ENCODE measurements at places on chromosomes 6 and 20.

- no peak for DNase-seq
Observed at GRCh38 chr6:1911474-1911873, 301.8 kb downstream of the FOXC1 start.

DNA sequence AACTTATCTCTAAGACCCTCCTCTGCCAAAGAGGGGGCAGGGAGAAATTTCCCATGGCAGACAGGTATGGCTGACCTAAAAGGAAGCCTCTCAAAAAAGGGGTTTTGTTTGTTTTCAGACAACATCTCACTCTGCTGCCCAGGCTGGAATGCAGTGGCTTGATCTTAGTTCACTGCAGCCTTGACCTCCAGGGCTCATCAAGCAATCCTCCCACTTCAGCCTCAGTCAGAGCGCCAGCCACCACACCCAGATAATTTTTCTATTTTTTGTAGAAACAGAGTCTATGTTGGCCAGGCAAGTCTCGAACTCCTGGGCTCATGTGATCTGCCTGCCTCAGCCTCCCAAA lies 3.8 kb downstream of the EZR start:
- DNase-seq = no peak

DNA sequence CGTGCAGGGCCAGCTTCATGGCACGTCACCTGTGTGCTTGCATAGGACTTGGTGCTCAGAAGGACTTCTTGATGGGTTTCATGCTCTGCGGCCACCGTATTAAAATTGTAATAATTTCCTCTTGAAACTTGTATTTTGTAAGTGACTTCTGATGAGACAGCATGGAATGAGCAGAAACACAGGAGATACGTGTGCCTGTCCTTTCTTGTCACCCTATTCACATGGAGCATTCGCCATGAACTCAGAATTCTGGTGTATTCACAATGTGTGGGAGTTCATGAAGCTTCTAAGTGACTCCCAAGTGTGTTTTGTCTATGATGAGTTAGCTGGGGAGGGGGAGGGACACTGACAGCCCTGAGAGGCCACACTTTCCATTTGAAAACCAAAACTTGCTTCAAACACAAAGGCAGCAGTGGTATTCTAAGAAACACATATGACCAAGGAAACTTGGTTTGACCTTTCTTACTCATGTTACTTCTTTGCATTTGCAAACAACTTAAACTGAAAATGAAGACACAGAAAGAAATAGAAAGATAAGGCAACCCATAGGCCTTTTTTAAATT lies 92.1 kb upstream of the NEDD9 start:
- DNase-seq = peak; percentile 9

- DNase-seq = no peak
Observed at GRCh38 chr20:10550204-10551118, 115.4 kb downstream of the SLX4IP start.

DNA sequence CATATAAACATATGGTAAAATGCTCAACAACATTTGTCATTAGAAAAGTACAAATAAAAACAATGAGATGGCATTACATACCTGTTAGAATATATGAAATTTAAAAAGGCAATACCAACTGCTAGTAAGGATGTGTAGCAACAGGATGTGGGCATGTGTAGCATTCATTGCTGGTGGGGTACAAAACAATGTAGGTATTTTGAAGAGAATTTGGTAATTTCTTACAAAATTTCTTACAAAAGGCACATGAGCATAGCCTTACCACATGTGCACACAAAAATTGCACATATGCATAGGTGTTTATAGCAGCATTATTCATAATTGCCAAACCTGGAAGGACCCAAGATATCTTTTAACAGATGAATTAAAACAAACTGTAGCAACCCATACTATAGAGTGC lies 1355.1 kb upstream of the CITED2 start:
- DNase-seq = no peak

- DNase-seq = no peak
Observed at GRCh38 chr20:48724891-48725554, 102.8 kb downstream of the PREX1 start.

DNA sequence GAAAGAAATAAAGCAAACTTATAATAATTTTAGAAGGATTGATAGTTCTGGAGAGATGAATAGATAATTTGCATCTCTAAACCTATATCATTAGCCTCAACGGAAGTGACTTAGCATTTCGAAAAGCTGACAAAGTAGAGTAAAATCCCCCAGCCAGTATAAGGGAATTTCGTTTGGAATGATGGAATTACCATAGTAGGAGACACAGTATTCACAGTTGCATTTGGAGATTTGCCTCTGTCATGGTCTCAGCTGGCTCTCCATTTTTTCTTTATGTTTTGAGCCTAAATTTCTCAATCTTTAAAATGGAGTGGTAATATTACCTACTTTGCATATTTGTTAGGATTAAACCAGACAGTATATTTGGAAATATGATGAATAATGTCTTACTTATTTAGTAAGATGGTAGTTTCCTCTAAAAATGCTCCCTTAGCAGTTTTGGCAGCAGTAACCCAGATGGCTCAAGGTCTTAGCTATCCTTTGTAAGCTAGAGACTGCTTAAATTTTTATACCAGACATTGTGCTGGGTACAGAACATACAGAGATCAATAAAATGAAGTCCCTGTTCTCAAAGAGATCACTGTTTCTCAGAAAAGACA lies 58.2 kb downstream of the SMAP1 start:
- no peak for DNase-seq

GRCh38 chr6:6824381-6824780 lies 235.9 kb downstream of the LY86 start:
- DNase-seq = no peak

- DNase-seq = no peak
Observed at GRCh38 chr20:4320291-4320690, 304.9 kb upstream of the RNF24 start.

DNA sequence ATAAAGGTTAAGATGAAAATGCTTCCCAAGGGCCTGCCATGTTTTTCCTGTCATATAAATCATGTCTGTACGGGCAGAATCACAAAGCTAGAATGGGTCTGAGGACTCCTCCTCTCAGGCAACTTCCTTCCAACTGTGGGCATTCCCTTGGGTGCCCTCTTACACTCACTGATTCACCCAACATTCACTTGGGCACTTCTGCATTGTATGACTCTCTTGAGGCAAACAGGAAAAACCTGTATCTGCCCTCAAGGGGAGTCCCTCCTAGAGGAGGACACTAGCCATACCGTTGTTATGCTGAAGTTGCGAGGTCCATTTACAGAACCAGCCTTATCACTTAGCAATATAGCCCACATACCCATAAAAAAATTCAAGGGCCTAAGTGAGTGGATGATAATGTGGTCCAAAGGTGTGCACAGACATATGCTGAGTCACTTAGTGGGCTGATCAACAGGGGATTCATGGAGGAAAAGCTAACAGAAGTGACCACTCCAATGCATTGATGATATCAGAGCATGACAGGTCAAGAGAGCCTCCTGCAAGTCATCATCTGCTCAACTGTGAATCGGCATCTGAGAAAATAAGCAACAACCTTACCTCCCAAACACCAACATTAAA lies 131.1 kb downstream of the ATXN1 start:
- DNase-seq = no peak

DNA sequence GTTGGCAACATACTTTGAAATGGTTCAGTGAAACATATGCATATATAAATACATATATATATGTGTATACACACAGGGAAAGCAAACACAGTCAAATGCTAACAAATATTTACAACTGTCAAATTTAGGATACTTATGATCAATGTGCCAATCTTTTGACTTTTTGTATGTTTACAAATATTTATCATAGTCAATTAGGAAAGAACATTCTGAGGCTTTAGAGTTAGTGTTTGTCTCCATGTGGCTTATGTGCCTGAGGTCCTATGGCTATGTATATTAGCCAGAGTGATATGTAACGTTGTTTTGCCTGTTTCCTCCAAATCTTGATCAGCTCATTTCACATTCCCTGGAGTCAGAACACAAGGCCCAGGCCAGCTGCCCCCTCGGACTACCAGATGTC lies 126.5 kb upstream of the MAN1A1 start:
- no peak for DNase-seq

- no peak for DNase-seq
Observed at GRCh38 chr6:166307082-166308032, 835 bp downstream of the PRR18 start.

DNA sequence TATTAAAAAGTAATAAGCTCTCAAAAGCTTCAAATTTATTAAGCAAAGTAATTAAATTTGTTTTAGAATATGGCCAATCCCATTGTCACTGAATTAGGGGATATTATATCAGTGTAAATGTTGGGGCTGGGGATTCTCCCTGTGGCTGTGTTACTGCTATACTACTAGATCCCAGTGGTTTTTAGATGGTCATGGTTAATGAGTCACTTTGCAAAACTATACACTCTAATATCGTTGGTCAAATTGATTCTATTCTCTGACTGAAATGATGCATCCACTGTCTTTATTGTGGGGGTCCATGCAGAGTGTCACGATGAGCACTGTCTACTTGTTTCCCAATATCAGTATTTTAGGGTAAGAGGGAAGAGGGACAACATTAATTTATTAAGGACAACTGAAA lies 336.9 kb upstream of the PREP start:
- no peak for DNase-seq

GRCh38 chr6:88725111-88725975 lies 238.1 kb downstream of the RNGTT start:
- DNase-seq = no peak

DNA sequence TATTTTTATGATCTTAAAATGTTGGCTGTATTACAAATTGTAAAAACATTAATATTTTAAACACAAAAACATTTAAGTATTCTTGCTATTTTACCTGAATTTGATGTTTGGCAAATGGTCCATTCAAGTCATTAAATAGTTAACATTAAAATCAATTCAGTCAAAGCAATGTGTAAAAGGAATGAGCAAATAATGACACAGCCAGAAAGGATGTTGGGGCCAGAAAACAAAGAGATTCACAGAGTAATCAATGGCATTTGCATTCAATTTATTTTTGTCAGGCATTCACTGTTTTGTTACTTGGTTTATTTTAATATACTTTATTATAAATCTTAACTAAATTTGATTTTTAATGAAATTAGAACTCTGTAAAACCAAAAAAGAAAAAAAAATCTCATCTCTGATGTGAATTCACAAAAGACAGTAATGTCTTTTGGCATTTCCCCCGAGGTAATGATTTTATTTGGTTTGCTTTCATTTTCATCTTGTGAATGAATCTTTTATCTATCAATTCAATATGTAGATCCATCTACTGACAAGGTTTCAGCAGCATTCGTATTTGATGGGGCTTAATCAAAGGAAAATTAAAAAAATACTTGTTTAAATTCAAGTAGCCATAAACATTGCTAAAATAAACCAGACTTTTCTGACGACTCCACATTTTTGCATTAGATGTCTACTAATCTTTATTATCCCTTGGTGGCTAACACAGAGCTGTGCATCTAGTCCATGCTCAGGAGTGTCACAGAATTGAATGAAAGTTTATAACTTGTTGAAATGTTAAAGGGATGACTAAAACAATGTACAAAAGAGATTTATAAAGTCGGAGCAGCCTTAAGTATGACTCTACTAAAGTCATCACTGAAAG lies 866.7 kb upstream of the GJE1 start:
- DNase-seq = no peak

Measured in activated T-helper 1 cell treated with anti-CD3 and anti-CD28 coated beads, Interleukin-2, amount 50 U/mL, for 16 hours (primary cell).